Stimulated activated CD8-positive, alpha-beta memory T cell treated with anti-CD3 and anti-CD28 coated beads, Interleukin-15, amount 100 ng/mL, for 1 hour (primary cell): ENCODE measurements at places on chromosomes 3 and 15.

DNA sequence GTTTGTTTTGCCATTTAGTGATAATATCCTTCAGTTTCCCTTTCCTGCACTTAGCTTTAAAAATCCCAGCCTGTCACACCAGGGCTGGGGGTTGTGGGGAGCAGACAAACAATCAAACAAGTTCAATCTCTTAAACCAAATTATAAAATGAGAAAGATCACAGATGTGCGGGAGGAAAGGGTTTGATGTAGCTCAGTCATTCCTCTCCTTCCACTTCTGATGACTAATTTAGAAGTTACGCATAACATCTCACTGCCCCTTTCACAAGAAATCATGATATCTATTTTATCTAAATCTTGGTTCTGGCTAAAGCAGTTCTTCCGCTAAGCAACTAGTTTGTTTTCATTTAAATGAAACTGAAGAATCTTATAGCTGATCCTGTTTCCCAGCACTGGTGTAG is 34.1 kb upstream of the ATG7 start:
- no peak for DNase-seq

- no peak for DNase-seq
Measured at GRCh38 chr3:9787714-9788113, 4.6 kb downstream of the TADA3 start.

GRCh38 chr3:110902453-110903085 is 169.0 kb upstream of the NECTIN3 start:
- no peak for DNase-seq

DNA sequence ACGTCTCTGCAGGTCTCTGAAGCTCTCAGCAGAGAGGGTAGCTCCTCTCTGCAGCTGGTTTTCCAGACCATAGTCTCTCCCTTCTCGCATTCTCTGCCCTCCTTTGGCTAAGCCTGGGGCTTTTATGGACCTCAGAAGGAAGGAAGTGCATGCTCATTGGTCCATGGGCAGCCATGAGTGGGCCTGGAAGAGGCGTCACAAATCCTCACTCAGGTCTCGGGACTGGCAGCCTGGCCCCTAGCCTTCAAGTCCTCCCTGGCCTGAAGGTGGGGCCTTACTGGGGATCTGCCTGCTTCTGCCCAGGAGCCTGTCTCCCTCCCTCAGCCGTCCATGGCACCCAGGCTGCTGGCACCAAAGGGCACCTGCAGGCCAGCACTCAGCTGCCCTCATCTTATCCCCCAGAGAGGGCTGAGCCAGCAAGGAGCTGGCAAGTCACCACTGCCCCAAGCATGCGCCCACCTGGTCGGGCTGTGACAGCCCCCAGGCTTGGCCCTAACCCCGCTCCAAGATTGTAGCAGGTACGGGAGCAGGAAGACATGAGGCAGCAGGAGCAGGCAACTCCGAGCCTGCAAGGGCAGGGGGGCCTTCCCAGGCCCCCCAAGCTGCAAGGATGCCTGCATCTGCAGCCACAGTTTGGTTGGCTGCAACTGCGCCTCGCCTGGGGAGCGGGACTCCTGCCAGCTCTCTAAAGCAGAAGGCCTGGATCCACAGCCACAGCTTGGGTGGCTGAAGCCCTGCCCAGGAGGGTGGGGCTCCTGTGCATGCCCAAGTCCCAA is 37.4 kb downstream of the GHSR start:
- DNase-seq = no peak

DNA sequence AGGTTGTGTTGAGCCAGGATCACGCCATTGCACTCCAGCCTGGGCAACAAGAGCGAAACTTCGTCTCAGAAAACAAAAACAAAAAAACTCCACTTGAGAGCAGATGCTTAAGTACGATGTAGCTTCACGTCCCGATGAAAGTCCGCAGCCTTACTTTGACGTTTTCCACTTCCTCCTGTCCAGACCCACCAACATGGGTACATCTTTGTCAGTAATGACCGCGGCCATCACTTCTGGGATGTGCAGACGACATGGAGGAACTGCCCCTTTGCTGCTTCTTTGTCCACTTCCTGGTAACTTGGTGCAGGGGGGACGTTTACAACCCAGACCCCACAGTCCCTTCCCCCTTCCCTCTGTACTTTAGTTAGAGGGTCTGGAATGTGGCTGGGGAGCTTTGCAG is 48.7 kb downstream of the CRABP1 start:
- no peak for DNase-seq
